Dermis lymphatic vessel endothelial cell (primary cell): ENCODE measurements at places on chromosomes 2 and 18. TPM values are rescaled to one million over a fixed set of nuclear protein-coding genes. Genes with fewer than 3 reads are reported as not detected.

KLHL41 gene
- total RNA-seq, result under 0.01 and 0.17 TPM in 2 replicates

DNAH6 gene
- under 0.01 and 0.09 TPM in 2 replicates for total RNA-seq

CRYBA2 gene
- total RNA-seq, result not detected in 2 replicates

GAD1 gene
- total RNA-seq, result 0.52 and 0.76 TPM in 2 replicates

XDH gene
- not detected in 2 replicates for total RNA-seq

KCNIP3 gene
- total RNA-seq, result 0.11 and 0.17 TPM in 2 replicates

SALL3 gene
- under 0.01 TPM in 1 of 2 replicates, not detected in the other for total RNA-seq

SERPINB13 gene
- total RNA-seq, result not detected in 2 replicates

OSR1 gene
- 0.54 and 1.5 TPM in 2 replicates for total RNA-seq

STRADB gene
- 15.9 and 17.9 TPM in 2 replicates for total RNA-seq

GAREM1 gene
- total RNA-seq, result under 0.01 and 0.17 TPM in 2 replicates

ASIC4 gene
- total RNA-seq, result not detected in 2 replicates

VSNL1 gene
- total RNA-seq, result not detected in 2 replicates

MBP gene
- total RNA-seq, result 5.5 and 6.9 TPM in 2 replicates

DNAH7 gene
- under 0.01 TPM in 2 replicates for total RNA-seq

IL1RL1 gene
- total RNA-seq, result under 0.01 and 0.09 TPM in 2 replicates

COLEC11 gene
- 0.43 and 0.65 TPM in 2 replicates for total RNA-seq

RPL37A gene
- 3,438 and 4,231 TPM in 2 replicates for total RNA-seq

RAX gene
- total RNA-seq, result not detected in 2 replicates

SLC8A1 gene
- 0.69 and 1.5 TPM in 2 replicates for total RNA-seq

FIGN gene
- 0.11 TPM in 1 of 2 replicates, not detected in the other for total RNA-seq
